ENCODE measurements at places on chromosomes 3 and 15. TPM values are rescaled to one million over a fixed set of nuclear protein-coding genes. Genes with fewer than 3 reads are reported as not detected.

The FES gene
- 54.2 TPM for total RNA-seq

The SERINC4 gene
- not detected for total RNA-seq

The MOBP gene
- total RNA-seq = not detected

The FAM107A gene
- total RNA-seq = 63.6 TPM

The SPTBN5 gene
- 1.3 TPM for total RNA-seq

The ENTPD3 gene
- 3.0 TPM for total RNA-seq

The HACD2 gene
- 22.6 TPM for total RNA-seq

The RARB gene
- 3.8 TPM for total RNA-seq

GRCh38 chr3:136772709-136773108 lies 20.5 kb upstream of the STAG1 start:
- no peak overlapping the region for H3K27ac ChIP-seq
- no peak for DNase-seq
- H3K27me3 ChIP-seq = no peaks in the 10 kb centered on the region
- H3K4me1 ChIP-seq = no peaks in the 10 kb centered on the region
- H3K36me3 ChIP-seq = no peaks in the 10 kb centered on the region
- H3K4me3 ChIP-seq = no peak overlapping the region

DNA sequence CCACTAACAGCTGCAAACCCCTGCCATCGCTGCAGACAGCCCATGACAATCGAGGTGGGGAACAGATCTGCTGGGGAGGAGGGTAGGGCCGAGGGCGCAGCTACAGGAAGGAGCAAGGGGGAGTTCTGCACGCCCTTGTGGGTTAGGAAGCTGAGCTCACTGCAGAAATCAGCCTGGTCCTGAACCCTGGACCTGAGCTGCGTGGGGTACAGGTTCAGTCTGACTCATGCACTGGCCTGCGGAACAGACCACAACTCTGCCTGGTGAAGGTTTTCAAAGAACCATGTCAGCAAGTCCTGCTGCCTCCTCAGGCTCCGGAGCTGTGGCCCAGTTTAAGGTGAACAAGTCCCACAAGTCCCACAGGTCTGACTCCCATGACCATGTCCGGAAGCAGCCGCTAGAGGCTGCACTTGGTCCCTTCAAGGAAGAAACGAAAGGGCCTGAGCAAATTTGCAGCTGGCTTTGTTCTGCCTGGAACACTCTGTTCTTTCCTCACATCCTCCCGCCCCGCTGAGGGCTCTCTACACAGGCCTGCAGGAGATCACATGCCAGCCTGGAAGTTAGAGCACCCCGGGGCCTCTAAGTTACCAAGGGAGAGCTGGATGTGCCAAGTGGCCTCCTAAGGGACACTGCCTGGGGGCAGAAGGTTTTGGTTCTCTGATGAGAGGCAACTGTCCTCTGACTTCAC lies 49.4 kb upstream of the AKAP13 start:
- peaks cover 19% of the 10 kb centered on the region for H3K4me1 ChIP-seq
- H3K4me3 ChIP-seq = peak overlapping the region; percentile 27
- no peaks in the 10 kb centered on the region for H3K27me3 ChIP-seq
- H3K27ac ChIP-seq = peak overlapping the region; percentile 90
- DNase-seq = peak; percentile 59
- no peaks in the 10 kb centered on the region for H3K36me3 ChIP-seq

GRCh38 chr15:92018535-92019239 lies 165.2 kb downstream of the SLCO3A1 start:
- H3K4me3 ChIP-seq = no peak overlapping the region
- H3K27me3 ChIP-seq = no peaks in the 10 kb centered on the region
- no peak overlapping the region for H3K27ac ChIP-seq
- DNase-seq = no peak
- H3K4me1 ChIP-seq = peaks cover 47% of the 10 kb centered on the region

- no peaks in the 10 kb centered on the region for H3K27me3 ChIP-seq
- H3K27ac ChIP-seq = no peak overlapping the region
- DNase-seq = no peak
- peaks cover 17% of the 10 kb centered on the region for H3K4me1 ChIP-seq
Observed at GRCh38 chr3:194145702-194146101, 9.8 kb downstream of the HES1 start.

DNA sequence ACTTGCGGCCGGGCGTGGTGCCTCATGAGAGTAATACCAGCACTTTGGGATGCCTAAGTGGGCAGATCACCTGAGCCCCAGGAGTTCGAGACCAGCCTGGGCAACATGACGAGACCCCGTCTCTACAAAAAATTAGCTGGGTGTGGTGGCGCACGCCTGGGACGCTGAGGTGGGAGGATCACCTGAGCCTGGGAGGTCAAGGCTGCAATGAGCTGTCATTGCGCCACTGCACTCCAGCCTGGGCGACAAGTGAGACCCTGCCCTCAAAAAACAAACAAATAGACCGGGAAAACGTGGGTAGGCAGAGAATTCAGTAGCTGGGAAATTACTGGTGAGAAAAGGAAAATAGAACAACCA lies 667 bp downstream of the UMPS start:
- no peaks in the 10 kb centered on the region for H3K36me3 ChIP-seq
- no peak for DNase-seq
- H3K4me3 ChIP-seq = peak overlapping the region; percentile 99
- no peaks in the 10 kb centered on the region for H3K27me3 ChIP-seq

- H3K4me3 ChIP-seq = no peak overlapping the region
- H3K27ac ChIP-seq = no peak overlapping the region
- H3K36me3 ChIP-seq = no peaks in the 10 kb centered on the region
- no peaks in the 10 kb centered on the region for H3K4me1 ChIP-seq
- no peaks in the 10 kb centered on the region for H3K27me3 ChIP-seq
Observed at GRCh38 chr3:139302084-139302800, 41.6 kb upstream of the MRPS22 start.

GRCh38 chr3:169026543-169027182 lies 636.8 kb downstream of the MECOM start:
- peak overlapping the region; percentile 34 for H3K27ac ChIP-seq
- DNase-seq = no peak
- H3K4me3 ChIP-seq = peak overlapping the region; percentile 51
- no peaks in the 10 kb centered on the region for H3K4me1 ChIP-seq

Data from thoracic aorta (tissue), 2 donors.